ENCODE measurements at places on chromosomes 3 and 15. TPM values are rescaled to one million over a fixed set of nuclear protein-coding genes. Genes with fewer than 3 reads are reported as not detected.

FBXL22 gene
- total RNA-seq = 1.4 TPM

CTXN2 gene
- total RNA-seq = not detected

CMTM8 gene
- total RNA-seq = 10.6 TPM

EPB42 gene
- total RNA-seq = not detected

AGBL1 gene
- not detected for total RNA-seq

SUCNR1 gene
- total RNA-seq = not detected

COX17 gene
- 33.1 TPM for total RNA-seq

ENTPD3 gene
- not detected for total RNA-seq

GOLGA8G gene
- total RNA-seq = not detected

DNAH1 gene
- total RNA-seq = 41.5 TPM

ALPK3 gene
- 0.16 TPM for total RNA-seq

GALK2 gene
- total RNA-seq = 18.5 TPM

VEPH1 gene
- not detected for total RNA-seq

Measured in T-cell (primary cell).